Fibroblast of villous mesenchyme (primary cell): ENCODE measurements at places on chromosomes 2 and 18.

DNA sequence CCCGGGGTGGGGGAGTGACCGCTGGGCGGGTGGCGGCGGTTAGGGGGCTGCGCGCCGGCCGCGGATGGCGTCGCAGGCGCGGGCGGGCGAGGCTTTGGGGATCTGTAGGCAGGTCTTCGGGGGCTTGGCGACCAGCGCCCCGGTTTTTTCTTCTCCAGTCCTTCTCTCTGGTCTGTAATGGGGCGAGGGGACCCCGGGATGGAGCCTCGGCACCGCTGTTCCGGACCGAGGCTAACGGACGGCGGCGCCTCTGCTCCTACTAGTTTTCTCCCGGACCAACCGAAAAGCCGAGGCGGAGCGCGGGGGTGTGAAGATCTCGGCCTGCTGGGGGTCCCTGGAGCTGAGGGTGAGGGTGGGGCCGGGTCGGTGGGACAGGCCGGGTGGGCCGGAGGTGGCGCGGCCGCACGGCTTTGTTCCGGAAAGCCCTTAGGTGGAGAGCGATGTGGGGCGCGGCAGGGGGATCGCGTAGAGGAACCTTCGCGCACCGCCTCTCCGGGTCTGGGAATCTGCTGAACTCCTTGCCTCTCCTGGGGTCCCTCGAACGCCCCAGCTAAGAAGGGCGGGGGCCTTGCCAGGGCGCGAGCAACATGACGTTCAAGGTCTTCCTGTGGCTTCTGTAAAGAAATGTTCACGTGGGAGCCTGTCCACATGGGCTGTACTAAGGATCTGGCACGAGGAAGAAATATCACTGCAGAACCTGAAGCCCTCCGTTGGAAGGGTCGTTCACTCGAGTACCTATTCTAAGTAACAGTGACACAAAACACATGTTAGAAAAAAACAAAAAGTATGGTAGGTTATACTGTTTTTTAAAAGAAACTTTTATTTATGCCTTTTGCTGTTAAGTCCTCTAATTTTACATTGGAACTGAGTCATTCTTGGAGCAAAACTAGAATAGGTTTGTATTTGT is 861 bp downstream of the SLC39A10 start:
- DNase-seq, result peak; percentile 91

GRCh38 chr2:232521959-232522622 is 1.9 kb downstream of the PRSS56 start:
- peak; percentile 14 for DNase-seq

- DNase-seq, result no peak
Observed at GRCh38 chr2:20990442-20991430, 53.1 kb downstream of the APOB start.

DNA sequence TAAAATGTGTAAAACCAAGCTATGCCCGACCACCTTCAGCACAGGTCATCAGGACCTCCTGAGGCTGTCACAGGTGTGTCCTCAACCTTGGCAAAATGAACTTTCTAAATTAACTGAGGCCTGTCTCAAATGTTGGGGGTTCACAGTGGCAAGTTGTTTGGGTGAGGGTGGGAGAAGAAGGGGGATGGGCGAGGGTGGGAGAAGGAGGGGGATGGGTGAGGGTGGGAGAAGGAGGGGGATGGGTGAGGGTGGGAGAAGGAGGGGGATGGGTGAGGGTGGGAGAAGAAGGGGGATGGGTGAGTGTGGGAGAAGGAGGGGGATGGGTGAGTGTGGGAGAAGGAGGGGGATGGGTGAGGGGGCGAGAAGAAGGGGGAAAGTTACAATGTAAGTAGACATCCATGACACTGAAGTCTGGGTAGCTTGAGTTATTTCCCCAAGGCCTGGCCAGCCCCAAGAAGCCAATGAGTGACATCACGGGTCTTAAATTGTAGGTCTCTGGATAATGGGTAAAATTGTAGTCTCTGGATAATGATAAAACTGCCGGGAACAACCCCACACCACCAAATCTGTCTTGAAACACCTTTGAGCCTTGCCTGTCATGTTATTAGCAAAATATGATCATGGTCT is 56.3 kb downstream of the TIMM21 start:
- DNase-seq, result no peak

- peak; percentile 43 for DNase-seq
Observed at GRCh38 chr2:95076705-95077529, 44.7 kb downstream of the MRPS5 start.

DNA sequence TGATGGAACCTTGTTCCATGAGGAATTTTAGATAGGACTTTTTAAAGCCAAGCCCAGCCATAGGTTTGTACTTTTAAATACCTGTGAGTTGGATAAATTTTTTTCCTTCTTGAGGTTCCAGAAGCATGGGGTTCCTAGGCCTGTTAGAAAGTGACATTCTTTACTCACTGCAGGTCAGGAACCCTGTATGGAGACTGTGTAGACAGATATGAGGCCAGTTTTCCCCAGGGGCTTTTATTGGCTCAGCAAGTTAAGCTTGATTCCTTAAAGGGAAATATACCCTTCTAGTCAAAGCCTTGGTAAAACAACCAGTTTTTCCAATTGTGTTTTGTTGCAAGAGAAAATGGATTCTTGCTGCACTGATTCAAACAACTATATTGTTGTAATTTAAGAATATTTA is 38.4 kb upstream of the GMCL1 start:
- DNase-seq, result peak; percentile 33

GRCh38 chr18:41965634-41966255 is 10.7 kb downstream of the PIK3C3 start:
- no peak for DNase-seq

DNA sequence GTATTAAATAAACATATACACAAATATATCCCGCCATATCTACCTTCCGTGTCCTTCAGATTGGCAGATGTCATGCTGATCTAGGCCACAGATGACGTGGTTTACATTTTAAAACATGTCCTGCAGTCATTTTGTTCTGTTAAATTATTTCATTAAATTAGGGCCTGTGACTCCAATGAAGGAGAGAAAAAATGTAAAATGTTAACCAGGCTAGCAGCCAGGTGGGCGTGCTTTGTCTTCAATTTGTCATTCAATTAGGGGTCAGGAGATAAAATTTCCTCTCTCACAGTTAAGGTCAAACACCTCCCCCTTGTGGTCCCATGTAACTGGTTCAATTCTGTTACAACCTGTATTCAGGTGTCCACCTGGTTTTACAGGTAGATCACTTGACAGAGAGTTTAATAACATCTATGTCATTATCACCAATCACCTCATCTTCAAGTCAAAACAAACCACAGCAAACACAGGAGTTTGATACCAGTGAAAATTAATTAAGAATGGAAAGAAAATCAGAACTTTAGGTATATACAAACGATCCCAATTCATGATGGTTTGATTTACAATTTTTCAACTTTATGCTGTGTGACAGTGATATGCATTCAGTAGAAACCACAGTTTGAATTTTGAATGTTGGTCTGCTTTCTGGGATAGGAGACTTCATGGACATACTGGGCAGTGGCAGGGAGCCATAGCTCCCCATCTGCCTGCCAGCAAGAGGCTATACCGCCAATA is 339.4 kb downstream of the CMPK2 start:
- no peak for DNase-seq
